ENCODE measurements at places on chromosomes 2 and 18.

- no peak for DNase-seq
Observed at GRCh38 chr2:128734521-128735295, 416.0 kb upstream of the HS6ST1 start.

DNA sequence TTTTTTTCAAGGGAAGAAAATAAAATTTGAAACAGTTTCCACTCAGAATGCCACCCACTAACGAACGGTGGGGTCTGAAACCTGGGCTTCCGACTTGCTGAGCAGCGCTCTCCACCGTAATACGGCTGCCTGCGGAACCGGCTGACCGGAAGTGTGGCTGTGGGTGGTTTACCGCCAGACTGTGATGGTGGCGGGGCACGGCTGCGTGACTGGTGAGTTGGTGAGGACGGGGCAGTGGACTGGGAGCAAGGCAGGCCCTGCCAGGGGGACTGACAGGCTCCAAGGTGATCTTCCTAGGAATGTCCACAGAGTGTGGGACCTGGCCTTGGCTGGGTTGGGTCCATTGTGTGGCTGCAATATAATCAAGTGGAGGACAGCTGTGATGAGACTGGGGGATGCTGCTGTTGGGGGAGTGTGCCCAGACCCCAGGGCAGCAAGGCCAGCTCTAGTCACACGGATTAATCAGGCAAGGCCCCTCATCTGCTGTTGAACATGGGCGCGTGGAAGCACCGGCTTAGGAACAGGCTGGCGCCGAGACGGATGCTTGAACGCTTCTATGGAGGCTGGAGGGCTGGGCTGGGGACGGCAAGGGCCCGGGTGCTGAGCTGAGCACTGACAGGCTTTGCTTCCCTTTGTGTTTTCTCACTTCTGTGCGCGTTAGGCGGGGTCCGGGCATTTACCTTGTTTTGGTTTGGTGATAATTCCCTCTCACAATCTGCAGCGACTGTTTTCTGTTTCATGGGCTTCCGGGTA is 357.7 kb upstream of the SPRED2 start:
- DNase-seq = no peak

DNA sequence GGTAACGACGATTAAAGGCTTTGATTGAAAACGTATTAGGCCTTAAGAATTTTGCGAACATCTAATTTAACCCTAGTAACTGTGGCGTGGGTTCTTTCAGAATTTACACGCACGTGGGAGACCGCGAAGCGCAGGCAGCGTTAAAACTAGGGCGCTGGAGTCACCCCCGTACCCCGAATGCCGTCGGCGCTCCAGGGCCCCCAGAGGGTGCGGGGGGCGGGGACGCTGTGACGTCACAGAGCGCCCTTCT is 673 bp upstream of the SMCHD1 start:
- no peak for DNase-seq

GRCh38 chr2:151379169-151379568 is 21.8 kb downstream of the TNFAIP6 start:
- DNase-seq = no peak

DNA sequence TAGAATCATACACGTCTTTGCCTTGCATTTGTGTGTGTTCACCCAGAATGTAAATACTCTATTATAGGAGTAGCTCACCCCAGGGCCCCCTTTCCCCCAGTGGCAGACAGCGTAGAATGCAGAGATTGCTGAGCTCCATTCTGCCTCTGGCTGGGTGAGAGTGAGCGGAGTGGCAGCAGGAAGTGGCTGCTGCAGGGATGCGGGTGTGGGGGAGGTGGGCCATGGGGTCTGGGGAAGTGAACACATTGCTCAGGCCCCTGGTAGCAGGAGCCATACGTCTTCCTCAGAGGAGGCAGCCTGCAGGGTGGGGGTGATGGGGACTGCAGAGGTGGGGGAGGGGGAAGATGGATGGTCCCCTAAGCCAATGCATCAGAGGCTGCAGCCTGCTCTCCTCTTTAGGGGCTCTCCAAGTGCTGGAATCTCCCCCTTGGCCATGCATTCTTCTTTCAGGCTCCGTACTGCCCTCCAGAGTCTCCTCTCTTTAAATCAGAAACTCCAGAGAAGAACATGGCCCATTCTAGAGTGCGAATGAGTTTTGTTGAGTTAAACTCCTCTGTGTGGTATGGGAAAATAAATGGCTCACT is 72.2 kb downstream of the CELF4 start:
- no peak for DNase-seq

GRCh38 chr2:35199298-35199697 is 1156.3 kb upstream of the CRIM1 start:
- DNase-seq = no peak

DNA sequence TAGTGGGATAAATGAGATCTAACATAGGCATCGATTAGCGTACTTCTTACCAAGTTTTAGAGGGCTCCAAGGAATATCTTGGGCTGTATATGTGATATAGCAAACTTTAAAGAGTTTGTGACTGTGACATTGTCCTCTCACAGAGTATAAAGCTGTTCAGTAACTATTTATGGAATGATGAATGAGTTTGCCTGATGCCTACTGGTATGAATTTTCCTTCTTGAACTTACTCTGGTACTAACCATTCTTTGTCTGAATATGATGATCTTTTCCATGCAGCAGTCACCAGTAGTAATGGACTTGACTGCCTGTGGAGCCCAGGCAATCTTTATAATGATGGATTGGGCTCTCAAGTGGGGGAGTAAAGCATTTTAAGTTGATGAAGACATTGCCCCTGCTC is 120.5 kb downstream of the PARD3B start:
- no peak for DNase-seq

DNA sequence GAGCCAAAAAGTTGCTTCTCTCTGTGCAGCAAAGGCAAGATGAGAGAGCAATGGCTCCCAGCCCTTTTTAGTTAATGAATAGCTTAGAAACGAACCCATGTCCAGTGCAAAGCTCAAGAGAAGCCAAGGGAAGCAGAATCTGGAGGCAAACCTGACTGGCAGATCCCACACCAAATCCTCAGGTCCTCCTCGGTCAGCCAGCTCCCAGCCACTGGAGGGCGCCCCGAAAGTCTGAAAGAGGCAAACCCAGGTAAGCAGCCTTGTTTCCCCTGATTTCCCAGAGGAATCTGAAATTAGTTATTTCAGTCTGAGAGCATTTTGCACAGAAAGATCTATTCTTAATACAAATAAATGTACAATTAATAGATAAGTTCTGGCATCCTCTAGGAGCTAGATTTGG is 71.3 kb upstream of the PID1 start:
- DNase-seq = no peak

GRCh38 chr2:39188960-39189494 is 54.7 kb downstream of the CDKL4 start:
- no peak for DNase-seq

- no peak for DNase-seq
Observed at GRCh38 chr2:134217924-134218323, 35.9 kb upstream of the MGAT5 start.

- no peak for DNase-seq
Observed at GRCh38 chr2:213227458-213227857, 56.8 kb upstream of the SPAG16 start.

GRCh38 chr2:70541481-70542020 is 12.1 kb downstream of the TGFA start:
- DNase-seq = no peak
